NCI-H1694 (cell line): ENCODE measurements at places on chromosomes 6 and 20.

DNA sequence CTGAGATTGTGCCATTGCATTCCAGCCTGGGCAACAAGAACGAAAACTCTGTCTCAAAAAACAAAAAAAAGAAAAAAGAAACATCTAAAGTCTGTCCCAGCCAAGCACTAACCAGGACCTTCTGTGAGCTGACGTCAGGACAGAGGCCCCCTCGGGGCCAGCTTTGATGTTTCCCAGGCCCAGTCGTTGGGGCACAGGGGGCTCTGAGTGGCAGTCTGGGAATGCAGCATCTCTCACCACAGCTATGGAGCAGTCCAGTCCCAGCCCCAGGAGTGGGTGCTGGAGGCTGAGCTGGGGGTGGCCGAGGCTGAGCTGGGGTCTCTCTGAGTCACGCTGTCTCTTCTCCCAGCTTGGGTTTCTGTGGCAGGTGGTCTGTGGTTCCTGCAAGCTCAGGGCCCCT is 46.0 kb upstream of the SRF start:
- DNase-seq, result no peak

DNA sequence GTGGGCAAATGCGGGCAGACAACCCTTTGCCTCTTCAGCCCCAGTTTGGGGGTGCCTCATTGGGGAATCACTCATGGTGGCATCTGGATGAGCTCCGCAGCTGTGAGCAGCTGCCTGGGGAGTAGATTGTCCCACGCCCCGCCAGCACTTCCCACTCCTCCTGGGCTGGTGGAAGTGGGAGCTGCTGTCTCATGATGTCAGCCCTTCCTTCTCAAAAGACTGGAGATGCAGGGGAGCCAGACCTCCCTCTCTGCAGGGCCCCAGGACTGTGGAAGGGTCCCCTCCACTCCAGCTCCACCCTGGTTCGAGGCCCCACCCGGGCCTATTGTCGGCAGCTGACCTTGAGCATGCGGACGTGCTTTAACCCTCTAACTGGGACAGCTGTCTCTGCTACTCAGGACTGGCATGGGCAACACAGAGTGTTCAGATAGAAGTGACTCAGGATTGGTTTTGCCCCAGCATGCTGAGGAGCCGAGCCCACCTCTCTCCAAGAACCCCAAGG is 2.0 kb downstream of the UNC93A start:
- no peak for DNase-seq

GRCh38 chr20:46562373-46563169 is 12.1 kb upstream of the OCSTAMP start:
- DNase-seq, result peak; percentile 55

DNA sequence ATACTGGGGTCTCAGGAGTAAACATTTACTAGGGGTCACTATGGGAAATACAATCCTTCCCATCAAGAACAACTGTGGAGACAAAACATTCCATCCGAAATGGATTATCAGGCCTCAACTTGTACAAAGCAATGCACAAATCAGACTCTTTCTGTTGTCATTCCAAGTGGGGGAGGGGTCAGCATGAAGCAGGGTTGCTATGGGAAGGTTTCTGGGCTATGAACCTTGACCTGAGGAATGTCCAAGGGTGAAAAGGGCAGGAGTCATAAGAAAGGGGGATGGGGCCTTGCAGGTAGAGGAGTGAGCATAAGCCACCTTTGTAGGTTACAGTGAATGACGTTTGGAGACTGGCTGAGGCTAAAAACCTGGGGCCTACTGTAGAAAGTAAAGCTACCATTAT is 3.1 kb downstream of the METTL24 start:
- DNase-seq, result no peak

DNA sequence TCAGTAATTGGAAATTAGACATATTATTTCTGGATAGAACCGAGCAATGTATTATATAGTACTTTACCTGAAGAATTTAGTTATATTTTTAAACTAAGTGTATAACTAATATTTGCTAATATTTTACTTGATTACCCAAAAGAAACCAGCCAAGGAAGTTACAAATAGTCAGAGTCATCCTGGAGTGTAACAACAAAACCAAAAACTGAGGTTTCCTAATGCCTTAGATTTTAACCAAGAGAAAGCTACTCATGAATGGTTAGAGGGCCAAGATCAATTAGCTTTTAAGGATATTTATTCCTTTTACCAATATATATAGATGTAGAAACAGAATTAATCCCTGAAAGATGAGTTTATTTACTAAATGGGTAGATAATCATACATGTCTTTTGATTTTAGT is 26.0 kb downstream of the TAB2 start:
- DNase-seq, result no peak

DNA sequence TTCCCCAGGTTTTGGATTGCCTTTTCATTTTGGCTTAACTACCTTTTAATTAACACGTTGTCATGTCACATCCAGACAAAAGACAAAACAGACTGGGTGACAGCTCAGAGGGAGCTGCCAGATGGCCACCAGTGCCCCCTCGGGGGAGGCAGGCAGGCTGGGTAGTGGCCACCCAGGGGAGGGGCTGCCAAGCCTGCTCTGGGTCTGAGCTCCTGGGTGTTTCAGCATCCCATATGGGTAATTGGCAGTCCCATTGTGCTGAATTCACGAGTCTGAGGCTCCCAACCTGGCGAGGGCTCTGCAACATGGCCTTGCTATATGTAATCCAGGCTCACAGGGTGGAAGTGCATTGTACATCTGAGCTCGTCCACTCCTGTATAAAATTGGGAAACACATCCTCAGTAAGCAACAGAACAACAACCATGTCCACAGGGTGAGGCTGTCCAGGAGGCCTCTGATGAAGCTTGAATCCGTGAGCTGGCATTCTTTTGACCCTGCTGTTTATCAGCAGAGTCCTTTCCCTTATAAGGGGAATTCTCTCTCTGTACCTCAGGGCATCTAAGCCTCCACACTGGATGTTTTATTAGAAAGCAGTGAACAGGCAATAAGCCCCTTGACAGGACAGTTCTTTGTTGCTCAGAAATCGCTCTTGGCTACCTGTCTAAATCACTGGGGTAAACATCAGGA is 111.7 kb upstream of the SLC22A23 start:
- peak; percentile 90 for DNase-seq

DNA sequence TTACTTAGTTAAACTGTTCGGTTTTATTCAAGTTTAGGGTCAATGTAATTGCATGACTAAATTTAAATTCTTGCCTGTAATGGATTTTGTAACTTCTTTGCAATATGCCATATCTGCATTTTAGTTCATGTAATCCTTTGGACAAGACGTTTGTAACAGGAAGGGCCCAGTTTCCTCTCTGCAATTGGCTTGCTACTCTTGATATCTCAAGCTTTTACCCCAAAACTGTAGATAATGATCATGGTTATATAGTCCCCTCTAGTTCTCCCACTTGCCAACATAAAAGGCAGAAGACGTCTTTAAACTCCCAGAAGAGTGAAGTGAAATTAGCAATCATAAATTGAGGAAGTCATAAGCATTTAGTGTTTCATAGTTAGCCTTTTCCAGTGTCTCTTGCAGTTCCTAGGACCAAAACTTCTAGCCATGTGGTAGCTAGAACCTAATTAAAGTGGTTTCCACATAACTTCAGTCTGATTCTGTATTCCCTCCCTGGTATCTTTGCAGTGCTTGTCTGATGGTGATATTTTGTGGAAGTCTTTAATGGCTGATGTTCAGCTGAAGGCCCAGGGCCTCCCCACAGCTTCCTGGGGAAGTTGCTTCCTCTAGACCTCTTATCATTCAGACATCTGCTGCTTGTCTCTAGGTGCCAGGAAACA is 117.8 kb upstream of the SUPT3H start:
- DNase-seq, result no peak

DNA sequence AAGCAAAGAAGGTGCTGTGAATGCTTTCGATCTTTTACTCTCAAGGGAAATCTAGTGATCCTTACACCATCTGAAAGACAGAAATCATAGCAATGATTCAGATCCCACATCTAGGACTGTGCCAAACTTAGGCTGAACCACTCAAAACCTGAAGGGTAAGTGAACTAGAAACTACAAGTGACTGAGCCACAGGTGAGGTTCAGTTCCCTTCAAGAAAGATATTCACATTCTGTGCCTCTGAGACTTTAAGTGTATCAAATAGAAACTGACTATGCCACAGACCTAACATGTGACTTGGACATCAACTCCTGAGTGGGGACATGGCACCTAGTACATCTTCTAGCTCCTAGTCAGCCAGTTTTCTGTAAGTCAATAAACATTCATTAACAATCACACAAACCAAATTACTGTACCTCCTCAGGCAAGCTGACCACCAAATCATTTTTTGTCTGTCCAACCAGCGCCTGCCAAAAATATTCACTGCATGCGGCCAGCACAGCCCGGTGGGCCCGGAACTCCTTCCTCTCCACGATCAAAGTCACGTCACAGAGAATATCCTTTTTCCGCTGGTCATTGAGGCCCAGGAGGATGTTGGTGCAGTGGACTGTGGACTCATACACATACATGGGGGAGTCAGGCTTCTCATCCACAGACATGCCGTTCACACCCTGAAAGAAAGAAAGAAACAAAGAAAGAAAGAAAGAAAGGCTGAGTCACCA is 114.1 kb downstream of the GJA10 start:
- no peak for DNase-seq

- DNase-seq, result no peak
These were observed 608.2 kb downstream of the PRKN start for GRCh38 chr6:162119341-162119740.

DNA sequence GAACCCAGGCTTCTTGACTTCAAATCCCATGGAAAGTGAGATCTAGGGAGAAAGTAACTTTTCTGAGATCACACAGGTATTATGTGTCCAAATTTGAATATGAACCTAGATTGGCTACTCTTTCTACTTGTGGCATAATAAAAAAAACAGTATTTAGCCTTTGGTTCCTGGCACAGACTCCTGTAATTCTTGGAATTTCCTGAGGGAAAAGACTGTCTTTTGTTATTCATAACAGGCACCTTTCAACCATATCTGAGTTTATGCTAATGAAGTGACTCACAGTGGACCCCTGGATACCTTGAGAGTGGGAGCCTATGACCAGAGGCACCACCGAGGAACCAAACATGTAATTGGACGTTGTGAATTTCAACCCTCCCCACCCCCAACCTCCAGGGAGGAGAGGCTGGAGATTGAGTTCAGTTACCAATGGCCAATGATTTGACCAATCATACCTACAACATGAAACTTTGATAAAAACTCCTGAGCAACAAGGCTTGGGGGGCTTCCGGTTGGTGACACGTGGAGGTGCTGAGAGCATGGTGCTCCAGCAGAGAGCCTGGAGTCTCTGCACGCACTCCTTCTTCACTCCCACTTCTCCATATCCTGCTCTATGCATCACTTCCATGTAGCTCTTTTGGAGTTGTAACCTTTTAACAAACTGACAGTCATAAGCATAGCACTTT is 48.8 kb downstream of the LAMA4 start:
- DNase-seq, result no peak

GRCh38 chr6:105936972-105937371 is 149.2 kb upstream of the PRDM1 start:
- DNase-seq, result no peak

GRCh38 chr6:113411011-113411410 is 446.1 kb upstream of the MARCKS start:
- DNase-seq, result no peak

- DNase-seq, result no peak
These were observed 29.2 kb upstream of the GNRH2 start for GRCh38 chr20:3014179-3014578.
